ENCODE measurements at places on chromosomes 11 and 22. TPM values are rescaled to one million over a fixed set of nuclear protein-coding genes. Genes with fewer than 3 reads are reported as not detected.
A peak's percentile ranks its signal among the peaks of the same experiment; 100 is the strongest.

Gene CD3G
- total RNA-seq, result 20.2 TPM

Gene KCNC1
- total RNA-seq, result not detected

Gene PIWIL4
- 4.9 TPM for total RNA-seq

Gene MPPED2
- total RNA-seq, result 14.6 TPM

Gene APOA4
- total RNA-seq, result not detected

Gene MMP12
- total RNA-seq, result 64.9 TPM

Gene TP53I11
- 102 TPM for total RNA-seq

Gene CD3D
- 43.0 TPM for total RNA-seq

Gene OR8G1
- not detected for total RNA-seq

Gene OR51E2
- not detected for total RNA-seq

GRCh38 chr11:501001-501682, 5.9 kb downstream of the RNH1 start:
- DNase-seq, result no peak

GRCh38 chr22:31753005-31753633, 700 bp upstream of the DEPDC5 start:
- peak; percentile 89 for DNase-seq

DNA sequence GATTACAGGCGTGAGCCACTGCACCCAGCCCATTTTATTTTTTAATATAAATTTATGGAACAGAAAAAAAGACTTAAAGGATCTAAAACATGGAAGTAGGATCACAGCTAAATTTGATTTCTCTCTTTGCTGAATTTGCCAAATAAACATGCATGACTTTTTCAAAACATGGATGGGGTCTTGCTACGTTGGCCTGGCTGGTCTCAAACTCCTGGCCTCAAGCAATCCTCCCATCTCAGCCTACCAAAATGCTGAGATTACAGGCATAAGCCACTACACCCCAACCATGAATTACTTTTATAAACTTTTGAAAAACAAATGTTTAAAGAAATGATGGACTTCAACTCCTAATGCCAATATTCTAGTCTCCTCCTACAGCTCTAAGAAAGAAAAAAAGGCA, 61.2 kb downstream of the PHF21A start:
- DNase-seq, result no peak

- DNase-seq, result peak; percentile 21
Observed at GRCh38 chr11:1636291-1636950, 6.8 kb downstream of the KRTAP5-5 start.

- DNase-seq, result no peak
Observed at GRCh38 chr11:10326012-10326964, 21.4 kb downstream of the ADM start.

DNA sequence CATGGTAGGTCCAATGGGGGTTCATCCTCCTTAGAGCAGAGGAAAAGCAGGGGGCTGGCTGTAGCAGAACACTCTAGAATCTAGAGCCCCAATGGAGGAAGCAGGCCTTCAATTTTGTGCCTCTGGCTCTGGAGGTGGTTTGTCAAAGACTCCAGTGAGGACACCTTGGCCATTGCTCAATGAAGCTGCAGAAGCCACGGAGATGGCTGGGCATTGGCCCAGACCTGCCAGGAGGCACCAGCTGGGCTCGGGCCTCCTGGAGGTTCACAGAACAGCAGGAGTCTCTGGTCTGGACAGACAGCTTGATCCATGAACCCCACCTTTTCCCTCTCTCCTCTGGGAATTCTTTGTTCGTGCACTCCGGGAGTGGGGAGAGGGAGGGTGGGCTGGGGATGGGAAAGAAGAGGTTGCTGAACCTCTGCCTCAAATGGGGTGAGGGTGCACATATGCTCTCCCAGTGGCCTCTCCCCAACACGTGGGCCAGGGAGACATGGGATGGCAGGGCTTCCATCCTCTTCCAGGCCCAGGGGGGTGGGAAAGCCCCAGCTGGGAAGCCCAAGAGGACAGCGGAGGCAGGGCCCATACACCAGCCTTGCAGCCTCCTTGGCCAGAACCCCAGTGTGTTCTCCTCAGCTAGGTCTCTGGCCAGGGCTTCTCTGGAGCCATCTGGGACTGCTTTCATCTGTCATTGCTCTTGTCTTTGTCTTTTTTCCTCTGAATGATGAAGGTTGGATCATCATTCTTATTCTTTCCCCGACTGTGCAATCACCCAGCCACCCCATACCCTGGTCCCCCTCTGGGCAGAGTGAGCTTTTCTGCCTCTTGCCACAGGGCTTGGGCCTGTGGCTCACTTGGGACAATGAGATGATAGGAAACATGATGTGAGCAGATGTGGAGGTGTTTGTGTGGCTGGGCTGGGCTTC, 1019.4 kb downstream of the BRD1 start:
- DNase-seq, result peak; percentile 47

- DNase-seq, result no peak
Observed at GRCh38 chr22:38258895-38259294, 13.9 kb downstream of the TMEM184B start.

- no peak for DNase-seq
Observed at GRCh38 chr22:25051983-25052710, 99.6 kb downstream of the KIAA1671 start.

GRCh38 chr11:46249938-46250744, 27.3 kb upstream of the CREB3L1 start:
- DNase-seq, result no peak

- no peak for DNase-seq
Observed at GRCh38 chr22:49906071-49906798, 12.0 kb downstream of the ALG12 start.

DNA sequence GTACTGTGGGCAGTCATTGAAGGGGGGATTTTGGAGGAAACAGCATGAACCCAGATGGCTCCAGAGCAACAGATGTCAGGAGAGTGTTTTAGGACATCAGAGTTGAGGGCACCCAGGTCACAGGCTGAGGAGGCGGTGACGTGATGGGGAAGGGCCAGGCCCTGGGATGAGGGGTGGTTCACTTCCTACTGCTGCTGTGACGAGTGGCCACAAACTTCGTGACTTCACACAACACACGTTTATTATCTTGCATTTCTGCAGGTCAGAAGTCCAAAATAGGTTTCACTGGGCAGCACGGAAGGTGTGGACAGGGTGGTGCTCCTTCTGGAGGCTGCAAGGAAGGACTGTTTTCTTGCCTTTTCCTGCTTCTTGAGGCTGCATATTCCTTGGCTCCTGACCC, 77.7 kb upstream of the RAB1B start:
- no peak for DNase-seq
